ENCODE measurements at places on chromosomes 7 and 10.

DNA sequence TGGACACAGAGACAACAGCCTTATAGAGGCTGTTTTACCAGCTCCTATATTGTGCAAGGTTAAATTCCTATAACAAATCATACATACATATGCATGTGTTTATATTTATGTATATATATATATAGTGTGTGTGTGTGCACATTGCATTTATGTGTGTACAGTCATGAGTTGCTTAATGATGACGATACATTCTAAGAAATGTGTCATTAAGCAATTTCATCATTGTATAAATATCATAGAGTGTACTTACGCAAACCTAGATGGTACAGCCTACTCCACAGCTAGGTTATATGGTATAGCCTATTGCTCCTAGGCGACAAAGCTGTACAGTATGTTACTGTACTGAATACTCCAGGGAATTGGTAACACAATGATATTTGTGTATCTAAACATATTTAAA lies 30.1 kb upstream of the TNKS2 start:
- DNase-seq: no peak

- no peak for DNase-seq
Observed at GRCh38 chr7:77223261-77223660, 23.6 kb upstream of the FGL2 start.

GRCh38 chr10:58704671-58705141 lies 192.0 kb downstream of the BICC1 start:
- no peak for DNase-seq

DNA sequence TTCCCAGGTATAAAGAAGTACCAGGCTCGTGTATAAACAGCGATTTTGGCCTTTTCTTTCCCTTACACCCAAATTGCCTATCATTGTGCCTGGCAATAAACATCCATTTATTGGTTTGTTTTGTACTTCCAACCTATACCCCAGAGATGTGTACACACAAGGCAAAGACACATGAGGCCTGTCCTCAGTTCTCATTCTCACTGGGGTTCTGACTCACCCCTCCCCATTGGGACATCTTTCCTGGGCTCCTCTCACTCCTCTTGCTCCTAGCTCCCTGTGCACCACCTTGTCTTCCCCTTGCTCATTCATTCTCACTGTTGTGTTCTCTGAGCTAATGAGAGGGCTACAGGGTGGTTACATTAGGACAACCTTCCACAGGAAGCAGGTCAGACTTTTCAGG lies 240.7 kb downstream of the ANK3 start:
- no peak for DNase-seq

DNA sequence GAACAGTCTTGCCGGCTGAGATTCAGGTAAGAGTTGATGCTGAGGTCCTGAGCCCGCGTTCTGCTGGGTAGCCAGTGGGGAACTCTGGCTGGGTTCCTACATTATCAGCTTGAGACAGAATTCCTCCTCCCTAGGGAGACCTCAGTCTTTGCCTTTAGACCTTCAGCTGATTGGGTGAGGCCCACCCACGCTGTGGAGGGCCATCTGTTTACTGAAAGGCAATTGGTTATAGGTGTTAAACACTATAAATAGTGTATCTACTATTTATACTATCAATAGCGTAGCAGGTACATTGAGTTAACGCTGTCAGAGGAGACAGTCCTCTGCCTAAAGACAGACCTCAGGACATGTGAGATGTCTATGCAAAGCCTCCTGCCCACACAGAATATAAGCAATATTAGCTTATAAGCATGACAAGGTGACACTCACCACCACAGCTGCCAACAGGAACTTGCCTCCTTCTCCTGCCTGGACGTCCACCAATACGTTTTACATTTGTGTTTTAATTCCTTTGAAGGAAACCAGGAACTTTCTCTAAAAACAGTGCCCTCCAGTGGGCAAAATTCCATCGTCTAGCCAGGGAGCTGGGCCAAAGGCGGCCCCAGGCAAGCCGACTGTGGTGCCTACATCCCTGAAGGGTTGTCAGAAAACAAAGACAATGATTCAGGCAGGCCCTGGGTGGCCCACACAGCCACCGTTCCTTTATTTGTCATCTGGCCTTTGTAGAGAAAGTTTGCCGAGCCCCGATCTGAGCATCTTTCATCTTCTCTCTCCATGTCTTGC lies 58.8 kb downstream of the INSIG1 start:
- DNase-seq: no peak

Data from NCI-H1105 treated with DMSO at 0.1 percent for 48 hours (cell line).